ENCODE measurements at places on chromosomes 3 and 15.

GRCh38 chr15:75723847-75724660 lies 11.4 kb upstream of the CSPG4 start:
- ATAC-seq = peak; percentile 66

- peak; percentile 51 for ATAC-seq
These were observed 36.2 kb downstream of the CDCP1 start for GRCh38 chr3:45109771-45110508.

- no peak for ATAC-seq
These were observed 8.9 kb upstream of the HERC1 start for GRCh38 chr15:63842626-63843025.

- peak; percentile 94 for ATAC-seq
These were observed 74.7 kb downstream of the MAGI1 start for GRCh38 chr3:65963787-65964677.

DNA sequence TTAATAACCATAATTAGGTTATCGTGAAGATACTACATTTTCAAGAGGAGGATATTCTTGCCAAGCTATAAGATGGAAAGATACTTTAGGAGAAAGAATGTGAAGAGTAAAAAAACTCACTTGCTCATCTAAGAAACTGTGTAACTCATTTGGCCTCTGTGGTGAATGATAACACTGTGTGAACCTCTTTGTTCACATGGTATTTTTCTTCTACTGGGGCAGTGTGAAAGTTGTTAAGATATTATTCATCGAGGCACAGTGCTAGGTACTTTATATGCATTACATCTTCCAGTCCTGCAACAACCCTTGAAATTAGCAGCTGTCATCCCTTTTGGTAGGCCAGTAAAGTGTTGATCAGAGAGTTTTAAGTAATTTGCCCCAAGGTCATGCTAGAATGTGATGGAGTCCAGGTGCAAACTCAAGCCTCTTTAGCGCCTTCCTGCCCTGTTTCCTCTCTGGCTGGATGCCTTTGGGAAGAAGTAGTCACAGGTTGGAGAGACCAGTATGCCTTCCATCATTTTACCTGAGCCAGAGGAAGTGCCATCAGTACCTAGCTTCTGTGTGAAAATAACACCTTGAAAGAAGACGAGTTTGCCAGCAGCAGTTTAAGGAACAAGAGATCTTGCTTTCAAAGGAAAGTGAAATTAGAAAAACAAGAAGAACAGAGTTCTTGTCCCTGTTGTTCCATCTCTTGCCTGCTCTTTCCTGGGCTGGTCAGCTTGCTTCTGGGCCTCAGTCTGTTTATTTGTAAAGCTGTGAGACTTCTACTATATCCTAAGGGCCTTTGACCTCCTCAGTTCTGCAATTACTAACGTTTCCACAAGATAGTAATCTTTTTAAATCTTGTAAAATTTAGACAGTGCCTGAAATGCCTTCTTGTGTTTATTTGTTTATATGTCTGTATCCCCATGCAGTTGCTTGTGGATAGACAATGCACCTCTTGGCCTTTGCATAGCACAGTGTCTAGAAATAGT lies 179.3 kb downstream of the FNDC3B start:
- ATAC-seq = peak; percentile 72

DNA sequence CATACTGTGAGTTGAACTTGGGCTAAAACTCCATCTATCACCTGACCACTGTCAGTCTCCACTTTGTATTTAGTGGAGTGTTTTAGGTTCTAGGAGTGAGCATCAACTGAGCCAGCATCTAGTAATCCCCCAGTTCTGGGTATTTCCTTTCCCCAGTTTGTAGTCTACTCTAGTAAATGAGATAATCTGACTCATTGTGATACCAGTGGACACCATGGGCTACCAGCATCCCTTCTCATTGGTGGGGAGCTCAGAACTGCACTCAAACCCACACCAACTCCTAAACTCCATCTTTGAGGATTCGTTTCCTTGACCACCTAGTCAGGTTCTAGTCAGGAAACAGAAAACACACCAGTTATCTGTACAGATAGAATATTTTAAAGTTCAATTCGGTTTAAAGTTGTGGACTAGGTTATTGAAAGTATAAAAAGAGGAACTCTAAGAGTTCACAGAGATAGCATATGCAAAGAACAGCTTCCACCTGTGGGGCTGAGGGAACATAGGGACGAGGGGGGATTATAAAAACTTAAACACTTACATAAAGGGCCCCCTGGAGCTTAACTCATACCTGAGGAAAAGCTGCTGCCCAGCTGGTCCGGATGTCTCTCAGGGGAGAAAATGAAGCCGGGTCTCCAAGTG lies 36.0 kb downstream of the LEO1 start:
- peak; percentile 81 for ATAC-seq

- no peak for ATAC-seq
These were observed 471.6 kb downstream of the FHIT start for GRCh38 chr3:60779637-60780036.

GRCh38 chr3:124843506-124844177 lies 43.5 kb downstream of the ITGB5 start:
- no peak for ATAC-seq

- no peak for ATAC-seq
These were observed 350.9 kb downstream of the ZIC1 start for GRCh38 chr3:147760085-147760484.

DNA sequence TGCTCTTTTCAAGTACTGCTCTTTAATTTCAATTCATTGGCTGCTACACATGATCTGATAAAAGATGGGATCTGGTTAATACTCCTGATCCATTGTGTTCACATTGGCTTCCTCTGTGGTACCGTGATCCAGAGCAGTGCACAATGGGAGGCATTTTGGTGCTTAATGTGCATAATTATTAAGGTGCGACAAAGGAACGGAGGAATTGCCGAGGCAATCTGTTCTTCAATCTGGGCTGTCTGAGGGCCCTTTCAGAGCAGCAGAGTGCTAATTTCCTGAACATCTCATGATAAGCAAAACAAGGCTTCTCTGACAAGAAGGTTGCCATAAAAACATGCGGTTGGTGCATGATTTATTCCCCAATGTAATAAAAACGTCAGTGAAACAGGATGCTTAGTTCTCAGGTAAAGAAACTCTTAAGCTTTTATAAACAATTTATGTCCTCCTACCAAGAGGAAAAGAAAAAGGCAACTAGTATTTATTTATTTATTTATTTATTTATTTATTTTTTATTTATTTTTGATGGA lies 64.0 kb upstream of the EPHA3 start:
- no peak for ATAC-seq

GRCh38 chr3:50606596-50606995 lies 5.0 kb downstream of the CISH start:
- no peak for ATAC-seq

DNA sequence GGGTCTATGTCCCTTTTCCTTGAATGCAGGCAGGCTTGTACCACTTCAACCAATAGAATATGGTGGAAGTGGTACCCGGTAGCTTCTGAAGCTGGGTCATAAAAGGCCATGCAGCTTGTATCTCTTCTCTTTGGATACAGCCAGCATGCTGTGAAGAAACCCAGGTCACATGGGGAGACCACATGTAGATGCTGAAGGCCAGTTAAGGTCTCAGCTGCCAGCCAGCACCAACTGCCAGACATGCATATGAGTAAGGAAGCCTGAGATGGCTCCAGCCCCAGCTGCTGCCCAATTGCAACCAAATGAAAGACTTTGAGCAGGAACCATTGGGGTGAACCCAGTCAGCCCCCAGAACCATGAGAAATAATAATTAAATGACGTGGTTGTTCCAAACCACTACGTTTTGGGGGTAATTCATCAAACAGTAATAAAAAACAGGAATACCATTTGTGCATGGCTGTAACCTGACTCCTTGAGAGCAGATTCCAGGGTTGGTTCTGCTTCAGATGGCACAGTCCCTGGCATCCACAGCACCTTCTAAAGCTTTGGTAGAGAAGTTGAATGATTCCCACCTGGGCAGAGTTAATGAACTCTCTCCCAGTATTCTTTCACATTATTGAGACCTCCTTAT lies 3.8 kb downstream of the RBP2 start:
- no peak for ATAC-seq

- no peak for ATAC-seq
These were observed 85.0 kb downstream of the FAM81A start for GRCh38 chr15:59522988-59523461.

GRCh38 chr3:101122681-101123080 lies 129.5 kb upstream of the ABI3BP start:
- no peak for ATAC-seq

DNA sequence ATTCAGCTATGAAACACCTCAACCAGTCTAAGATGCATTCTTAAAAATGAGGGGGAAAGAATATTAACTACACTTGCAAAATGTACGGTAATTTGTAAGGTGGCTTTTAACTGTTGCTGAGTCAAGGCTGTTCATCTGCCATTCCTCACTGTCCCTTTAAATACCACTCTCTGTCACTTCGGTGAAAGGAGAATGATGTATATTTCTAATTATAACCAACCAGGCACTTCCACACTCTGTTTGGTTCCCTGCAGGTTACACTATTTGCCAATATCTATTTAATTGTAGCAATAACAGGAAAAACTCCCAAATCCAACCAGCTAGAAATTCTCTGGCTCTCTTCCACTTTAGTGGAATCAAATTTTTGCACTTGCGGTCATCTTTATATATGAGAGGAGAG lies 70.5 kb upstream of the SLCO3A1 start:
- no peak for ATAC-seq

GRCh38 chr15:58423831-58424608 lies 7.8 kb upstream of the LIPC start:
- peak; percentile 64 for ATAC-seq

DNA sequence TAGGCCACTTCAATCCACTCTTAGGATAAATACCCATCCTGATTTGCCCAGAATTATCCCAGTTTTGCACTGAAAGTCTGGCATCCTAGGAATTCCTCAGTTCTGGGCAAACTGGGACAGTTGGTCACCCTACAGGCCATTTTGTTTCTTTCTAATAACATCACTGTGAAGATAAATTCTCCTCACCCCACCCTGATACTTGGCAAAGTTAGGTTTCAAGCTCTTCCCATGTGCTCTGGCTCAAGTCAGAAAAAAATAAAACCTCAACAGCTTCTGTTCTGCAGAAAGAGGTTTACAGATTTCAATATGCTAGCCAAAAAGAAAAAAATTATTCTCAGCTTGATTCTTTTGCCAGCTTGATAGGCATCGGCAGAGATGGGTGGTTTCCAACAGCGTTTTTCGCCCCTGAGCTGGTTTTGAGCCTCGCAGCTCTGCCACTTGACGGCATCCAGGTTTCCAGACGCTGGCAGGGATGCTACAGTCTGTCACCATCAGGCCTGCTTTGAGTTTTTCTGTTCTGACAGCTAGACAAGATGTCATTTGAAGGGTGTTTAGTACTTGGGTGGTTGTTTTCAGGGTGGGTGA lies 171.4 kb downstream of the SSR3 start:
- ATAC-seq = no peak

DNA sequence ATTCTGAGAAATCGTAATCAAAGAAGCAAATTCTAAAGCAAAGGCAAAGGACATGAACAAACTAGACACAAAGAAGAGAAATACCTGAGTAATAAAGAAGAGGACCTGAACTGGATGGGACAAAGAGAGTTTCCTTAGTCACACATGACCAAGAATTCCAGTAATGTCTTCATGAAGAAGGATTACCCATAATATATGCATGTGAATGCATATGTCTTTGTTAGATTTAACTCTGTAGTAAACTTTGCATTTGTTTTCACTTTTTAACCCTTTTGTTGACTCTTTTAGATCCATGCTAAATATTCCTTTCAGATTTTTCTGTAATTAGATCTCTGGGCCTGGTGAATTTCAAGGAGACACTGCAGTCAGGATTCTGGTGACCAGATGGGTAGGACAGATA lies 279.8 kb downstream of the ARRDC4 start:
- no peak for ATAC-seq

DNA sequence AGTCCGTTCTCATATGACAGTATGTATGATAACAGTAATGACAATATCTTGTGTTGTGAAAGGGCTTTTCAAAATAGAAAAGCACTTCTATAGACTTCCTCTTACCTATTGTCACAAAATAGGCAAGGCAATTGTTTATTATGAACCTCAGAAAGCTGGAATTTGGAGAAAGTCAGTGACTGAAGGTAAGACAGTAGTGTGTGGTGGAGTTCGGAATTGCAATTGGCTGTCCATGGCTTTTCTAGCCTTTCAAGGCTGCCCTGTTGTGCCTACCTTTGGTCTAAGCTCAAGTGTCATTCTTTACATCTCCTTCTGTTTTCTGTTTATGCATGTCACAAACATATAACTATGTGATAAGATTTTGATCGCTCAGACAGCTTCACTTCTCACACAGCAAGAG lies 219.3 kb upstream of the NR2E3 start:
- ATAC-seq = no peak

GRCh38 chr3:146195605-146196004 lies 34.6 kb upstream of the PLOD2 start:
- ATAC-seq = no peak

DNA sequence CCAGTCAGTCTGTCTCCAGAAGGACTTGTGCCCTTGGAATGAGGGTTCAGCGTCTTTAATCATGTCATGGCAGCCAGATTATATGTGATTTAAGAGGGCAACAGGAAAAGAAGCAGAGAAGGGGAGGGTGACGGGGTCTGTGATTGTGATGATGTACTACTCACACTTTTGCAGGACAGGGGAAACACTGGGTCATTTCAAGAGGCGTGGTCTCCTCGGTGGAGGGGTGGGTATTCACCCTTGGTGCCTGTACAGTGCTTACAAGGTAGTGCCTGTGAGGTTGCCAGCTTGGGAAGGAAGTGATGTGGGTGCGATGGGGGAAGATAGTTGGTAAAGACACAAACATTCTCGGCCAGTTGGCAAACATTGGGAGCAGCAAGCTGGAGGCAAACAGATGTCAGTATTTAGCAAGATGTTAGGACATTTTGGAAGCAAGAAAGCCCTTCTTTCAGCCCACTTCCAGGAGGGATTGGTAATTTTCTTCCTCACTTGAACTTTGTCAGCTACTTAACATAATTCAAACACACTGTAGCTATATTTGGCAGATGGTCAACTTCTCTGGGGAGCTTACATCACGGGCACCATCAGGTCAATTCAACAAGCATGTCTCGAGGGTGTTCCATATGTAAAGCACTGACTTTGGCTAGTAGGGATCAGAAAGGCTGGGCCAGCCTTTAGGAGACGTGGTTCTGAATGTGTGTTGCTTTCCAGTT lies 71.4 kb upstream of the ROPN1 start:
- ATAC-seq = no peak

GRCh38 chr15:54212635-54213034 lies 234.4 kb downstream of the UNC13C start:
- no peak for ATAC-seq

DNA sequence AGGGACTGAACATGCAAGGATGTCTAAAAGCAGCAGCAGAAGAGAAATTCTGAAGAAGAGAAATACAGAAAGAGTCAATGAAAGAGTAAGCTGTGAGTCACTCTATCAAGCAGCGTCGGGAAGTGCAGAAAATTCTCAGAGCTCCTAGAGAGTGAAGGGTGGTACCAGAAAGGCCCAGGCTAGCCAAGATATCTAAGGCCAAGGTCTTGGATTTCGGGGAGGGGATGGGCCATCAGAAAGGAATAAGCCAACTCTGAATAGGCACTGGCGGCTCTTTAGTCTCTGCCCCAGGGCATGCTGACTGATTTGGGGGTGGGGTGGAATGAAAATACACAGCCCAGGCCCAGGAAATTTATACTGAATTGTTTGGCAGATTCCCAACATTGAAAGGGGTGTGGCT lies 70.8 kb downstream of the GPR156 start:
- ATAC-seq = no peak

GRCh38 chr15:81939604-81940440 lies 106.0 kb downstream of the MEX3B start:
- ATAC-seq = peak; percentile 18

- no peak for ATAC-seq
These were observed 18.2 kb upstream of the SNRPA1 start for GRCh38 chr15:101313041-101313761.

Measured in activated T-helper 17 cell treated with anti-CD3 and anti-CD28 coated beads, Interleukin-2, amount 50 U/mL, for 72 hours (primary cell).